ENCODE measurements at places on chromosomes 7 and 10.

GRCh38 chr10:86653379-86653778, 968 bp upstream of the OPN4 start:
- no peak for DNase-seq

GRCh38 chr7:68246189-68246633, 1249.6 kb downstream of the TYW1 start:
- DNase-seq: peak; percentile 62

DNA sequence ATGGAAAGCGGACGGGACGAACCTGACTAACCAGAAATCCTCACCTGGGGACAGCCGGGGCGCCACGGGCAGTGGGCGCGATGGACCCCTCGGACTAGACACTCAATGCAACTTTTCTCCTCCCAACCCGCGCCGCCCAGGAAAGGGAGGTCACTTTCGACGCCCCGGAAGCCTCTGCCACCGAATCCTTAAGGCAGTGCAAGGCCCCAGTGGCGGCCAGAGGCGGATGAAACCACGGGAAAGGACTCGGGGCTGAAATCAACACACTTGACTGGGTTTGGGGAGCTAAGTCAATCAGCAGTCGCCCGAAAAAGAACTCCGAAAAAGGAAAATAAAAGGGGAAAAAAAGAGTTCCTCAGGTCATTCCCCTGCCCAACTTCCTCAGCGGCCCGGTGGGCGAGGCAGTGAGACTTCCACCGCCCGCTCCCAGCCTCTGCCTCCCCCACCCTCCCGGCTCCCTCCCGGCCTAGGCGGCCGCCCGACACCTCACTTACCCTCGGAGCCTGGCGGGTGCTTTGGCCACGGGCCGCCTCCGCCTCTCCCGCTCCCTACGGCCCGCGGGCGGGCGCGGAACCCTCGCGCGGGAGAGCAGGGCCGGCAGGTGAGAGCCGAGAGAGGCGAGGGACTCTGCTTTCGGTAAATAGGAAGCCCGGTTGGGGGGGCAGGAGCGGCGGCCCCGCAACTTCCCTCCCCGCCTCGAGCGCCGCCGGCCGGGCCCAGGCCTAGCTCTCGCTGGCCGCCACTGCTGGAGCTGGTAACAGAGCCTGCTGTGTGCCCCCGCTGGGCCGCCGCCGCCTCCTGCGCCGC, 518 bp downstream of the WAPL start:
- DNase-seq: peak; percentile 45

DNA sequence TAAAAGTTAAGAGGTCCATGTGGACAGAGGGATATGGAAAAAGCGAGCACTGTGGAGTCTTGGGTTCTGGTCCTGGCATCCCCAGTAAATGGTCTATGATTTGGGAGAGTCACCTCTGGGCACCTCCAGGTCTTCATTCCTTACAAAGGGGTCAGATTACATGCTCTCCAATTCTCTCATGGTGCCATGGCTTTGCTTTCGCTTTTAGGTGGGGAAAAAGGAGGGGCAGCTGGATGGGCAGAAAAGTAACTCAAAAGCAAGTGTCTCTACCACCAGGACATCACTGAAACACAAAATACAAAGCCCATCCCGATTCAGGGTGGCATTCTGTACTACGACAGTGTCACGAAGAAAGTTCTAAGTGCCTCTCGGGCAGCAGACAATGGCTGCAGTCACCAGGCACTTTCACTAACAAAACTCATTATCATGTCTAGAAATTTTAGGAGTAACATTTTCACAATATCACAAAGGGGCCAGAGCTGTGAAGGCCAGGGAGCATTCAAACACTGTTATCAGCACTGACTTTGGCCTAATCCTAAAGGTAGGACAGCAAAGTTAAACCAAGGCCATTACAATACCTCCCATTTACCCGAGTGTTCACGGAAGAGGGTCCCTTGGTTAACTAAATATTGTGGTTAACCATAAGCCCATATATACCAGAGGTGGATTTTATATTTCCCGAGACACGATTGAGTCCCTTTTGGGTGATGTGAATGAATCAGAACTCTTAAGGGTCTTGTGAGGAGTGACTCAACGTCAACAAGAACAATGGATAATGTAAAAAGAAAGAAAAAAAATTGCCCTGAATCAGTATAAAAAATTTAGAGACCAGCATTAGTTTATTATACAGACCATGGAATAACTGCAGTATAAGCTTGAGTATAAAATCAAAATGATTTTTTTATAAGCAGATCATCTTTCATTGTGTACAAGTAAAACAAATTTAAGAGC, 2.5 kb downstream of the PSAP start:
- no peak for DNase-seq

DNA sequence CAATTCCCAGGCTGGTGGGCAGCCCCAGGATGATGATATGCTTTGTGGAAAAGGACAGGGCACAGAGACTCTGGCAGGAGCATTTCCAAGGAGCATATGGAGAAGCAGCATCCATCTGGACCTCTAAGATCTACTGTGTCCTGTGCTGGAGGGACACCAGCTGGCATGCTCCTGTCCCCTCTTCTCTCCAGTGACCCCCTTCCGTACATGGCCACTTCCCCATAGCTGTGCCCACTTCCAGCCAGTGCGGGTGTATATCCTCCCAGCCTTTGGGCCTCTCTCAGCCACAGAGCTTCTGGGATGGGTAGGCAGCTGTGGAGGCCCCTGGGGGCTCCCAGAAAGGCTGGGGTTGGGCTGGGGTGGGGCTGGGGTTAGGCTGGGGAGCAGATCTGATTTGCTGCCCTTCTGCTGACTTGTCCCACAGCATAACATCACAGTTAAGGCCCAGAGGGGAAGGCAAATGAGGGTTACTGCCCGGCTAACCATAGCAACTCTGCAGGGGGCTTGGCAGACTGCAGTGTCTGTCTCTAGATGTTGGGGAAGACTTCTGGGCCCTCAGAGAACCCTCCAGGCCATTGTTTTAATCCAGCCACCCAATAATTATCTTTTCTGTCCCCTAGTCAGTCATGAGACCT, 6.3 kb downstream of the NPFFR1 start:
- DNase-seq: no peak

- no peak for DNase-seq
Measured at GRCh38 chr10:97684866-97685394, 2.1 kb downstream of the AVPI1 start.

DNA sequence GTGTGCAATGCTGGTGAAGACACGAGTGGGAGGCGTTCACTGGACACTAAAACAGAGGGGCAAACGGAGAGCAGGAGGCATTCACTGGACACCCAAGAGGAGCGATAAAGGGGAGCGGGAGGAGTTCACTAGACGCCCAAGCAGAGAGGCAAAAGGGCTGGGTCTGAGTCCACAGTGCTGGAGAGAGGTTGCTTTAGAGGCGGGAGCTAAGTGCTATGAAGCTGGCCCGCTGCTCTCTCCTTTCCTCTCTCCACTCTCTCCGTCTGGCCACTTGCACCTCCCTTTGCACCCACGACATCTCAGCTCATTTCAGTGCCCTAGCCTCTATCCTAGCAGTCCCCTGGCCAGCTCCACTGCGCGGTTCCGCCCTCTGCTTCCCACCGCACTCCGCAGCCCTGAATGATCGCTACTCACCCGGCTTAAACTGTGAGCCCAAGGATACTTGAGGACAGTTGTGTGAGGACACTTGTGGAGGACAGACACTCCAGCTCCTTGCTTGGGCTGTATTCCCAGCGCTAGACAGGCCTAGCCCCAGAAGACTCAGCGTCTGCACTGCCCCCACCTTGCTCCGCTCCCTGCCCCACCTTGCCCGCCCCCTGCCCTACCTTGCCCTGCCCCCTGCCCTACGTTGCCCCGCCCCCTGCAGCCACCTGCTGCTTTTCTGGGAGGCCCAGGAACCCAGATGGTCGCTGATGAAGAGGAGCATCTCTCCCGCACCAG, 78.8 kb upstream of the CPXM2 start:
- no peak for DNase-seq

GRCh38 chr7:138980563-138981291, 462 bp downstream of the KIAA1549 start:
- no peak for DNase-seq

DNA sequence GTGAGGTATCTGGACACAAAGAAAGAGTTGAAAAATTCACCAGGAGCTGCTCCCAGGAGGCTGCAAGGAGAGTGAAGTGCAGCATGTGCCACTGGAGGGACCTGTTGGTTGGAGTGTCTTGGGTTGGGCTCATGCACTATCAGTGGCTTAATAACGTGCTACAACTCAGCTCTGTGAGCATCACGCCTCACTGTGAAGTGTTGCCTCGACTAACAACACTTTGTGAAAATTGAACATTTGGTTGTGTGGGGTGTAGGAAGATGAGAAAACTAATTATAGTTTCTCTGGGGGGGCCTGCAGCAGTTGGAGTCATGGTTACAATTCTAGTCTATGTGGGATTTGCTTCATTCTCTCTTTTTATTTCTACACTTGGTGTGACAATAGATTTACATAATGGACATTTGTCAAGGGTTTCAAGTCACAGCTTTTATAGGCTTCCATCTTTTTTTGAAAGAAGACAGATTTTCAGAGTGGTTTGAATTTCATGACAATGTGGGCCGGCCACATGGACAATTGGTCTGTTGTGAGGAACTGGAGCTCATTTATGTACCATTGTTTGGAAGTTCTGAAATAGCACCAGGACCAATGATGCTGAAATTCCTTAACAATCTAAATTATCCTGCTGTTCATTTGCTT, 121.3 kb downstream of the RAMP3 start:
- no peak for DNase-seq

DNA sequence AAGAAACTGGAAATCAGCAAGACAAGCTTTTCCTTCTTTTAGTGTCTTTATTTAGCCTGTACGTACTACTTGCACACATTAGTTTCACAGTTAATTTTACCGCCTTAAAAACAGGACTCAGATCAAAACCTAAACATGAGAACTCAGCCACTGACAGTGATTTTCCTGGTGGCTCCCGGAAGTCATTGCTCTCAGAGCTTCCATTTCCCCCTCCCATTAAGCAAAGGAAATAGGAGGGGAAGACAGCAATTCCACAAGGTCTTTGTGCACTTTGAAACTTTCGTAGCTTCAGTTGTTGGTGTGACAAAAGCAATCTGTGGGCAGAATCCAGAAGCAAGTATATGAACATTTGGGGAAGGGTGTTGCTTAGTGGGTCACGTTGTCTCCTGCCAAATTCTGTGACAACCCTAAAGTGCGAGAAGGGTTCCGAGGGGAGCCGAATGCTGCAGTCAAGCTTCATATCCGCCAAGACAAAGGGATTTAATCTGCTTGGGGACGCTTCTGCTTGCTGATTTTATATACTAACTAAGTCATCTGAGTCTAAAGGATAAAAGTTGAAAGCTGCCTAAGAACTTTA, 30.4 kb downstream of the FAM53B start:
- DNase-seq: no peak

DNA sequence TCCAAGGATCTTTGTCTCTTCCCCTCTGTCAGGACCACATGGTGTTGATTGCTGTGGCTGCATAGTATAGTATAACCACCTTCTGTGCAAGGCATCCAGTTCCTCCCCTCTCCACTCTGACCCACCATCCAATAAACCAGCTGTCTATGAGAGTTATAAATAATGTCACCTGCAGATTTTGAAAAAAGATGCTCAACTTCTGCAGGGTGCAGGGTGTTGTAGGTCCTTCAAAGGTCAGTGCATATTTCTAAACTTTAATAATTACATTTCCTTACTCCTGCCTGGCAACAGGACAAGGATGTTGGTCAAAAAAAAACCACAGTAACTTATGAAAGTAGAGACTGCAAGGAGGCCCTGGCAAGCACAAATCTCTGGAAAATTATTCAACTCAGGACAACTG, 166.2 kb downstream of the PKD1L1 start:
- DNase-seq: peak; percentile 89

DNA sequence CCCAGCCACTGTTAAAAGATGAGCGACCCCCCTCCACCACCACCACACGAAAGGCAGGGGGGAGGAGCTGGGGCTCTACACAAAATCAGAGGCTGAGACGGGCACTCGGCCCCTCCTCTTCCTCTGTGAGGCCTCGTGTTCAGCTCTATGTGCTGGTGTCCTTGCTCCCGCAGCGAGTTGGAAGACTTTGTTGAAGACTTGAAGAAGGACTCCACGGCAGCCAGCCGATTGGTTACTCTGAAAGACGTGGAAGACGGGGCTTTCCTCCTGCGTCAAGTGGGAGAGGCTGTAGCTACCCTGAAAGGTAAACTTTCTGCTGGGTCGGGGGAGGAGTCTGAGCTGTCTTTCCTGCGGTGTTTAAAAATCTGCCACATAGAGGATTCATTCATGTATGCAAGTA, 203.7 kb downstream of the ARHGAP21 start:
- DNase-seq: no peak

DNA sequence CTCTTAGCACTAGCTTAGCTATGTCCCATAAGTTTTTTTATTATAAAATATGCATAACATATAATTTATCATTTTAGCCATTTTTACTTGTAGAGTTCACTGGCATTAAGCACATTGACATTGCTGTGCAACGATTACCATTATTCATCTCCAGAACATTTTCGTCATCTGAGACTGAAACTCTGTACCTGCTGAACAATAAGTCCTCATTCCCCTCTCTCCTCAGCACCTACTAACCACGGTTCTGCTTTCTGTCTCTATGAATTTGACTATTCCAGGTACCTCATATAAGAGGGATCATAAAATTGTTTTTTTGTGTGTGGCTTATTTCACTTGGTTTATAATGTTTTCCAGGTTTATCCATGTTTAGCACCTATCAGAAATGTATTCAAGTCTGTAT, 64.1 kb downstream of the SHOC2 start:
- no peak for DNase-seq

GRCh38 chr7:103391976-103392375, 44.5 kb downstream of the PSMC2 start:
- no peak for DNase-seq

GRCh38 chr7:120995654-120996053, 7.1 kb downstream of the CPED1 start:
- DNase-seq: no peak

DNA sequence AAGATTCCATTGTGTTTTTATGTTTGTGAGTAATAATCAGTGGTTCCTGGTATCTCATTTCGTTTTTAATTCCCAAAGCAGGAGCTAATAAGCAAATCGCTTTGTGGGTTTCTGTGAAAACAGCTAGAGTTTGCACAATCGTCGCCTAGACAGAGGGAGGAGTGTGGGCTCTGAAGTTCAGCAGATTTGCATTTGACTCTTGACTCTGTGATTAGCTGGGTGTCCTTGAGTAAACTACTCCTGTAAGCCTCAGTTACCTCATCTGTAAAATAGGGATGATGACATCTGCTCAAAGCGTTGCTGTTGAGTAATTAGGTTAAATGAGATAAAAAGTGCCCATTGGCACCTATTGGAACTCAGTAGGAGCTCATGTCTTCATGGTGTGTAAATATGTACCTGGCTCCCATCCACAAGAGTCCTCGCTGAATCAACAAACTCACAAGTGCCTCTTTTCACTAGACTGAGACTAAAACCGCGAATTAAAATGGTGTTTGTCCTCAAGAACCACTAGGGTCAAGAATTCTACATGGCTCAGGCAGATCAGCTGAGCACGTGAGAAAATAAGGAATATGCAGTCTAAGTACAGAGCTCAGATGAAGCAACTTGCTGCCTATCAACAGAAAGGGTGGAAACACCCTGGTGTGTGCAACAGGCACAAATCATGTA, 385.8 kb upstream of the C7orf33 start:
- DNase-seq: no peak
